LHCN-M2 (cell line): ENCODE measurements at places on chromosomes 2 and 18.

- DNase-seq: no peak
These were observed 1040.4 kb upstream of the CDH2 start for GRCh38 chr18:29217124-29217915.

- DNase-seq: no peak
These were observed 140.2 kb downstream of the MTCL1 start for GRCh38 chr18:8845506-8845905.

- DNase-seq: no peak
These were observed 425.1 kb downstream of the NRXN1 start for GRCh38 chr2:50606860-50607259.

- peak; percentile 9 for DNase-seq
These were observed 16.1 kb downstream of the SERPINB5 start for GRCh38 chr18:63492851-63493250.

DNA sequence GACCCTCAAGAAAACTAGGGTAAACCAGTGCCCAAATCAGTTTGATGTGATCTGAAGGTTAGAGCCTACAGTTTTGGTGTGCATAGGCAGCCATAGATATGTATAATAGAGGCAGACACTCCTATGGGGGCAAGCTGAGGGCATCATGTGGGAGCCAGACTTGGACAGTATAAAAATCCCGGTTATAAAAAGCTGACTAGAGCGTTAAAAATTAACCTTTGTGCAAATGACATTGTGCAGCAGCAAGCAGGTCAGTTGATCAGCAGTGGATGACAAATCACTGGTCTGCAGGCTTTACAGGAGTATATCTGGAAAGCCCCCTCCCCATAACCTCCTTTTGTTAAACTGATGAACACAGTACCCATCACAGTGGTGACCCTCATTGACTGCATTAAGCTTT, 107.8 kb downstream of the CTNNA2 start:
- DNase-seq: no peak

DNA sequence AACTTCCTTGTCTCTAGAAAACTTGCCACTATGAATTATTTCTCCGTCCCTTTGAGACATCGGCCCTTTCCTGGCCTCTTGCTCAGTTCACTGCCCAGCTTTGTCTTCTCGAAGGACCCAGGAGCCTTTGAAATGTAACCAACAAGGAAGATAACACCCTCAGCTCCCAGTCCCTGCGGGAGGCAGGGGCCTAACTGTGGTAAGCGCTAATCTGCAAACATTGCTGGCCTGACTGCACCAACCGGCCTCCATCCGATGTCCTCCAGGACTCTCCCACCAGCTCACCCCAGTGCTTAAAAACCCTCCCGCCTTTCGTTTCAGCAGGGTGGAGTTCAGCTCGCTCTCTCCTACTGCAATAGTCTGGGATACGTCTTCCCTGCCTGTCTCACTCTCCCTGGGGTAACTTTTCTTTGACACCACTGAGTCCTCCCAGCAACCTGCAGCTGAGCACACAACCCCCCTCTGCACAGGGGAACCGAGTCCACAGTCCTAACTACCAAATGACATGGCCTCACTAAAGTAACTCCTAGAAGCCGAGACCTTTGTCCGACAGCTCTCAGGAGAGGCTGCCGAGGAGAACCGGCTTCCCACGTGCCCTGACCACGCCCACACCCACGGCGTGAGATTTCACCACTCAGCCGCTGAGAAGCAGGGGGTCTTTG, 76.1 kb downstream of the MBP start:
- DNase-seq: no peak
